ENCODE measurements at places on chromosomes 7 and 10. TPM values are rescaled to one million over a fixed set of nuclear protein-coding genes. Genes with fewer than 3 reads are reported as not detected.

MMP21 gene
- total RNA-seq, result not detected

PTF1A gene
- 2.1 TPM for total RNA-seq

NUDCD3 gene
- 275 TPM for total RNA-seq

DLX6 gene
- 6.1 TPM for total RNA-seq

COBL gene
- total RNA-seq, result 130 TPM

IGFBP3 gene
- 27.2 TPM for total RNA-seq

TMEM140 gene
- total RNA-seq, result 9.9 TPM

MGAM2 gene
- 0.63 TPM for total RNA-seq

HYCC1 gene
- total RNA-seq, result 23.2 TPM

- DNase-seq, result no peak
Observed at GRCh38 chr7:130891254-130892094, 157.5 kb upstream of the KLF14 start.

GRCh38 chr10:22002591-22003176 lies 846 bp downstream of the DNAJC1 start:
- no peak for DNase-seq

DNA sequence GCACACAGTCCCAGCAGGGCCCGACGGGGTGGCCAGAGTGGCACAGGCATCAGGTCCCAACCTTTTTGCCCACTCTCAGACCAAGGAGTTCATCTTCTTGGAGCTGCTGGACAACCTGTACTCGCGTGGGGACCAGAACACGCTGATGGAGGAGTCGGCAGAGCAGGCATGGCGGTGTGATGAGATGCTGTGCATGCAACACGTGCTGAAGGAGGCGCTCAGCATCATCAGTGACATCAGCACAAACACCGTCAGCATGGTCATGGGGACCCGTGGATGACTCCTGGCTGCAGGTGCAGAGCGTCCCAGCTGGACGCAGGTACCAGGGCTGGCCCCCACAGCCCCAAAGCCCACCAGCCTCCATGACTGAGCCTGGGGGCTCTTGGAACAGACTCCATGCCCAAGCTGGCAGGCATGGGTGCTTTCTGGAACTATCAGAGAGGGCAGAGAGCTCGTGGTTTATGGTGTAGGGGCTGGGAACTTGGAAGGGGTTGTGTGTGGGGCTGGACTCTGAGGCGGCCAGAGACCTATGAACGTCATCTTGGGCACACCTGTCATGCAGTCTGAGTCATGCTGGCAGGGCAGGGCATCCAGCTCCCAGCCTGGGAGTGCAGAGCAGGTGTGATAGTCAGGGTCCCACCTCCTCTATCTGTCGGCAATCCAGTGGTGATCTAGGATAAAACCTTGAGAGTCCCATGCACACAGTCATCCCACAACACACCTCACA lies 8.2 kb upstream of the MTPAP start:
- DNase-seq, result no peak

- no peak for DNase-seq
Observed at GRCh38 chr7:12764458-12764891, 77.0 kb downstream of the ARL4A start.

GRCh38 chr10:120431251-120431651 lies 25.8 kb upstream of the PLPP4 start:
- no peak for DNase-seq

DNA sequence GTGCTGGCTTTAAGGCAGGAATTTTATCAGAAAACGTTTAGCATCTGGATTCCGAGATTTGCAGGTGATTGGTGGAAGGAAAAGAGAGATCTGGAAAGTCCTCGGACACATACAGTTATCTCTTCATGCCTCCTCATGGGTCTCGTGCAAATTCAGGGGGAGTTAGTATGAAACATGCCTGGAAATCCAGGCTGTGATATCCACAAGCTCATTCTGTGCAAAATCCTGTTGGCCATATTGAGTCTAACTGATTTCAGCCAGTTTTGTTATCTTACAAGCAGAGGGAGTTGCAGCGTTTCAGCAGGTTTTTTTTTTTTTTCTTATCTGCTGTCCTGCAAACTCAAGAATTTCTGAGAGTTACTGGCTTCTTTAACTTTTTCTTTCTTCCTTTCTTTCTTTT lies 411.5 kb downstream of the GALNT17 start:
- DNase-seq, result no peak

DNA sequence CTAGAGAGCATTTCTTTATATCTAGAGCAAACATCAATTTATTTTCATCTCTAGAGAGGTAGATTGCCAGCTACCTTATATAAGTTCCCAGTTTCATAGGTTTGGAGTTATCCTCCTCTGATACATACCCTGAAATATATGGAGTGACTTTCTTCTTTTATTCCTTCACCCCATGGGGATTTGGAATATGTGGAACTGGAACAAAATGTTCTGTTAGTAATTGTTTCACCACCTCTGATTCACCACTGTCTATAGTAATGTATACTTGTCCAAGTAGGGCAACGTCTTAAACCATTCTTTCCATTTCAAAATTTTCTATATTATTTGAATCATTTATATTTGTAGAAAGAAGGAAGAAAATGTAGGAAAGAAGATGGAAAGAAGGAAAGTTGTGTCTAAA lies 511.2 kb upstream of the KCND2 start:
- no peak for DNase-seq

- no peak for DNase-seq
Observed at GRCh38 chr7:32381024-32381601, 109.1 kb downstream of the LSM5 start.

DNA sequence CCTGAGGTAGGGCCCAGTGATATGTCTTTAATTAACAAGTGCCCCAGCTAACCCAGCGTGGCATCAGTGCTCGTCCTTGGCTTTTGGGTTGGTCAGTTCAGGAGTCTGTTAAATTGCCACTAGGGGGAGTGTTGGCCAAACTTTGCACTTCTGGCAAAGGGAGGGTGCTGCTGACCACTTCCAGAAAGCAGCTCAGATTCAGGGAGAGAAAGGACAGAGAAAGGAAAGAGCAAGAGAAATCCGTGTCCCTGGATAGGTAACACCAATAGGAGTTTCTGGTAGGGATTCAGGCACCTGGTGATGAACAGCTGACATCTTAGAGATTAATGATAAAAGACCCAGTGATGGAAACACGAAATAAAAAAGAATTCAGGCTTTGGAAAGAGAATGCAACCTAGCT lies 243.1 kb upstream of the AOAH start:
- no peak for DNase-seq

GRCh38 chr7:158734861-158735260 lies 30.3 kb upstream of the NCAPG2 start:
- DNase-seq, result no peak

DNA sequence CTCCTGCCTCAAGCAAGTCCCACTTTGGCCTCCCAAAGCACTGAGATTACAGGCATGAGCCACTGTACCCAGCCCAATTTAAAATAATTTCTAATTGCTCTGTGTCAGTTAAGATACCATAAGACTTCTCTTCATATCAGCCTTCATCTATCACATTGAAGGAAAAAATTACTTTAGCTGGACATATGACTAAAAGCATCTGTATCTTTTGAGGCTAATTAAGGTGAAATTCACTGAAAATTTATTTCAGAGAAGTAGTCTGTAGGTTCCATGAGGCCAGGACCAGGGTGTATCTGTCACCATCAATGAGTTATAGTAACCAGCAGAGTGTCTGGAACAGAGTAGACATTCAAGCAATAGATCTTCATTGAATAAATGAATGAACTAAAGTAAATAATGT lies 205.2 kb upstream of the PHYHIPL start:
- DNase-seq, result no peak

DNA sequence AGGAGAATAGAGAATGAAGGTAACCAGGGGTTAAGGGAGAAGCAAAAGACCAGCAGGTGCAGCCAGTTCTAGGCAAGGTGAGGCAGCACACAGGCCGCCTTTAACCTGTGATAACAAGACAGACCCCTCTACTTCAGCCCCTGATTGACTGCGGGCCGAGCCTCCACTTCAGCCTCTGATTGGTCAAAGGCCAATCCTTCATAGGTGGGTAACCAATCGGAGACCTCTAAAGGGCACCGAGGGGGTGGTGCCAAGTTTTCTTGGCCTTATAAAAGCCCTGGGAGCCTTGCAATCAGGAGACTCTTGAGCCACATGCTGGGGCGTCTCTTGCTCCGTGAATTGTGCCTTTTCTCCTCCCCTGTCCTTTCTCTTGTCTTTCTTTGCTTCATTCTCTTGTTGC lies 98.8 kb downstream of the ELFN1 start:
- DNase-seq, result no peak

DNA sequence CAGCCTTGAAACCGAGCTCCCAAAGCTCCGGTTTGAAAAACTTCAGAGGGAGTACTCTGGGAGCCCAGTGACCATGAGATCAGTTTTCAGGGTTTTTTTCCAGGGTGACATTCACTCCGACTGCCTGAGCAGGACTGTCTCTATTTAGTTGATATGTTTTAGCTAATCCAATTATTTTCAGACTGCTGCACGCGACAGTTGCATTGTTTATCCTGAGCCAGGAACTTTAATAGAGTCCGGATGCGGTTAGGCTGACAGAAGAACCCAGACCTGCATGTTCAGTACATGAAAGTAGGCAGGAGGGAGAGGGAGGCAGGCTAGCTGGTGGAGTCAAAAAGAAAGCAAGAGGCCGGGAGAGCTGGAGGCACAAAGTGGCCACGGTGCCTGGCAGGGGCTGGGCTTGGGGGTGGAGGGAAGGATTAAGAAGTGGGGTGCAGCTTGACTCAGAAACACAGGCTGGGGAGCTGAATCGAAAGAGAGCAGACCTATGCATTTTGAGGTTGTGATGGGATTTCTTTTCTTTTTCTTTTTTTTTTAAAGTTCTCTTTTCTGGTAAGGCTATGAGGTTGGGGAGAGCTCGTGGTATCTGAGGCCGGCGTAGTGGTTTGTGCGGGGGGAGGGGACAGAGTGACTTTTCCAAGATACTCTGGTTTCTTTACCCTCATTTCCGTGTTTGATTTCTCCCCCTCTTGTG lies 5.7 kb downstream of the GATA3 start:
- no peak for DNase-seq

- DNase-seq, result peak; percentile 21
Observed at GRCh38 chr10:131848296-131848695, 52.5 kb upstream of the PPP2R2D start.

- peak; percentile 30 for DNase-seq
Observed at GRCh38 chr7:102472126-102473041, 6.3 kb downstream of the POLR2J start.

DNA sequence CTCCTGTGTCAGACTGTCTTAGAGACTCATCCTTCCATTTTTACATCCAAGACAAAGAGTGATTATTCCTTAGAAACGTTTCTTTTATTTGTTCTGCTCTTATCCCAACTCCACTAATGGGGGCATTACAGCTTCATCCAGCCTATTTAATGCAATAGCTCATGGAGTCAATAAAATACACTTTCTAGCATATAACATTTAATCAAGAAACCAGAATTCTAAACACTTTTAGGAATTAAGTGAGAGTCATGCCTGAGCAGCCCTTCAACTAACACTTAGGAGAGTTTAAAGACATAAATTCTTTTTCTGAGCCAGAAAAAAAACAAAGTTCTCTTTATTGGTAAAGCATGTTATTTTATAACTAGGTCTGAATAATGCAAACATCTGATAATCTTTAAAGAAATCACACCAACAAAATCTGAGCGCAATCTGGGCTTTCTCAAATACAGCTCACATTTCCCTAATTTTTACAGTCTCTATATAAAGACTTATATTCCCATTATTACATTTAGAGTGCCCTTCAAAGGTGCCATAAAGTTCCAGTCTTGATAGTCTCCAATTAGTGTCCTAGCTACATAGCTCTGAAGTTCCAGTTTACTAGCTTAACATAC lies 361.7 kb upstream of the HPS1 start:
- DNase-seq, result no peak

- peak; percentile 51 for DNase-seq
Observed at GRCh38 chr10:95242581-95243317, 48.1 kb downstream of the PDLIM1 start.

- no peak for DNase-seq
Observed at GRCh38 chr7:123208793-123209192, 9.0 kb upstream of the SLC13A1 start.

DNA sequence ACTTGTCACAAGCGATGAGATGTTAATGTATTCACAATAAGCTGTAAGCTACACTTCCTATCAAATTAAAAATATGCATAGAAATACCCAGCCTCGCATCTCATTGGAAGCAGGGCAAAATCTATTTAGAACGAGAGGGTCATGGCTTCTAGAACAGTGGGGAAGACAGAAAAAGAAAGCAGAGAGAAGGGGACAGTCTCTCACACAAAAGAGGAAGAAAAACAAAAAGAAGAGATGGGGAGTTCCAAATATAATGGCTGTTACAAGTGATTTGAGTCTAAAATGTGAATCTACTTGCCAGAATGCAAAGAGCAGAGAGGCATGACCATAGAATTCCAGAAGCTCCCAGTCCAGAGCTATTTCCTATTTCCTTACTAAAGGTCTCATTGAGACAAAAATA lies 13.8 kb downstream of the LRRN3 start:
- no peak for DNase-seq

DNA sequence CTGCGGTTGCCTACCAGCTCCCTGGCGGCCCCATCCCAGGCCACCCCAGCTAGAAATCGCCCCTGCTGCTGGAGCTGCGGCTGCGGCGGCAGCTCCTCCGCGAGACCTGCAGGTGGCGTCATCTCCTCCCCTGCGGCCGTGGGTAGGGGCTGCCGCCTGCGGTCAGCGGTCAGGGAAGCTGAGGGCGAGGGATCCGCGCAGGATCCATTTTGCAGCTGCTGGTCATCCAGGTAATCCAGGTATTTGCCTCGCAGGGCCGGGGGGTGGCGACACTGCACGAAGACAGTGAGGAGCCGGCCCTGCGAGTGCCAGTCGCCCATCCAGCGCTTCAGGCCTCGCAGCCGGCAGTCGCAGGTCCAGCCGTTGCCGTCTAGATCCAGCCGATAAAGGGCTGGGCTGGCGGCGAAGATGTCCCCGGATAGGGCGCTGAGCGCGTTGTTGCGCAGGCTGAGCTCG lies 1.5 kb downstream of the TRIL start:
- peak; percentile 63 for DNase-seq

DNA sequence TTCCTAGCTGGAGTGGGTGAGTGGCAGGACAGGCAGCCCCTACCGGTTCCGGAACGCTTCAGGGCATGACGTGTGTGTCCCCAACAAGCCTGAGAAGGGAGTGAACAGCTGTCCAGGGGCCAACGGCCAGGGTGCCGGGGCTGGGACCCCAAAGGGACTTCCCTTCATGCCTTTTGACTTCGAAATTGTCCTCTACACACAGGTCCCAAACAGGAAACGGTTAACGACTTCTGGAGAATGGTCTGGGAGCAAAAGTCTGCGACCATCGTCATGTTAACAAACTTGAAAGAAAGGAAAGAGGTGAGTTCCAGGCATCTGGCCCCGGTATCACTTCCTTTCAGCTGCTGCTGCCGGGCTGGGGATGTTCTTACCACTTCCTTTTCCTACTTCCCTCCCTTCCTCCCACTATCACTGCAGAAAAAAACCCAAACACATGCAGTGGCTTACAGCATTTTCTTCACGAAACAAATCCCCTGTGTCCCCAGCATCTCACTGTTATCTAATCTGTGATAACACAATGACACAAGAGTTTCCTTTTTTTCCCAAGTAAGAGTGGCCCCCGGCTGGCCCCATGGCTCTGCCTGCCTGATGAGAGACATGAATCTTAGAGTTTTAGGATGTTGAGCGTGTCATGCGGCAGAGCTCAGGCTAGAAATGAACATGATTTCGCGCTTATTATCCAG lies 63.2 kb downstream of the MKI67 start:
- DNase-seq, result peak; percentile 32

All from dorsolateral prefrontal cortex (tissue), 122 donors.